HAP-1 (cell line): ENCODE measurements at places on chromosomes 6 and 20.

DNA sequence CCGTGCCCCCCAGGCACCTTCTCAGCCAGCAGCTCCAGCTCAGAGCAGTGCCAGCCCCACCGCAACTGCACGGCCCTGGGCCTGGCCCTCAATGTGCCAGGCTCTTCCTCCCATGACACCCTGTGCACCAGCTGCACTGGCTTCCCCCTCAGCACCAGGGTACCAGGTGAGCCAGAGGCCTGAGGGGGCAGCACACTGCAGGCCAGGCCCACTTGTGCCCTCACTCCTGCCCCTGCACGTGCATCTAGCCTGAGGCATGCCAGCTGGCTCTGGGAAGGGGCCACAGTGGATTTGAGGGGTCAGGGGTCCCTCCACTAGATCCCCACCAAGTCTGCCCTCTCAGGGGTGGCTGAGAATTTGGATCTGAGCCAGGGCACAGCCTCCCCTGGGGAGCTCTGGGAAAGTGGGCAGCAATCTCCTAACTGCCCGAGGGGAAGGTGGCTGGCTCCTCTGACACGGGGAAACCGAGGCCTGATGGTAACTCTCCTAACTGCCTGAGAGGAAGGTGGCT is 960 bp downstream of the TNFRSF6B start:
- peak; percentile 21 for DNase-seq

DNA sequence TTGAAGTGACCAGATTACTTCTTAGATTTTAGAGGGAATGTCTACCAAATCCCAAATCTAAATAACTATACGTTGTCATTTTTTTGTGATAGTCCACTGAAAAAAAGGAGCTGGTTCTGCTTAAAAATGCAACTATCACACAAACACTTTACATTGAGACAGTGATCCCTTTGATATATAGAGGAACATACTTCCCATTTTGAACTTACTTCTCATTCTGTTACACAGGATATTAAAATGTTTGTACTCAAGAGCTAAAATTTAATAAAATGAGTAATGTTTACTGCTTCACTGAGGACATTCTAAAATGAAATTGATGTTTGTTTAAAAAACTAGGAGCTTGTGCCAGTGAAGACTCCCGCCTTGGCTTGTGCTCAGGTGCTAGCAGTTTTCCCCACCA is 174.1 kb downstream of the CARMIL1 start:
- DNase-seq = no peak

- DNase-seq = no peak
Observed at GRCh38 chr6:77019081-77019480, 444.2 kb downstream of the HTR1B start.

DNA sequence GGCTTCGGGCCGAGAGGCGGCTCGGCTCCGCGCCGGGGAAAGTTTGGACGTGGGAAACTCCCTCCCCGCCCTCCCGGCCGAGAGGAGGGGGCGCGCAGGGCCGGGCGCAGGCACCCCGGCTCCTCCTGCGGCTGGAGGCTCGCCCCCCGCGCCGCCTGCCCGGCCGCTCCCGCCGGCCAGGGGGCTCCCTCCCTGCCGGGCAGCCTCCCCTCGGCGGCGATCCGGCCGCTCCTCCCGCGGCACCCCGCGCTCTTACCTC is 370 bp downstream of the CDH22 start:
- DNase-seq = no peak

DNA sequence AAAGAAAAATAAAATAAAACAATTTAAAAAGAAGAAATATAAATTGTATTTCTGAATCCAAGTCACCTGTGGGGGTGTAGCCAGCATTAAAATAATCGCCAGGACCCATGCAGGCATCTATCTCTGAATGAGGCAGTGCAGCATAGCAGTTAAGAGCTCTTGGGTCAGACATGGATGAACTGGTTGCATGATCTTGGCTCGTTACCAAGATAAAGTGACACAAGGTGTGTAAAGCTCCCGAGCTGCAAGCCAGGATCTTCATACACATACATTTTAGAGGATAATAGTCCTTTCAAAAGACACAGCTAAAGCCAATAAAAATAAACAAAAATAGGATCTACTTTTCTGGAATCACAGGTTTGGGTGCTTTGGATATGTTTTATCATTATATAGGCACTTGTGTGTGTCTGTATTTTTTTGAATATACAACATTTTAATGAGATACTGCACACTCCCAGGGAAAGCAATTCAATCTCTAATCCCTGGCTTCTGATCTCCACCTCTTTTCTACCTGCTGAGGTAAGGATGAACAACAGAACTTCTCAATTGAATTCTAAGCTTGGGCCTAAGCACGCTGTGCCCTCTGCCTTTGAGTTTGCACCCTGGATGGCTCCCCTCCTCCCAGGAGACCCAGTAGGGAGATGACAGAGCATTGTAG is 8.9 kb downstream of the TRIM10 start:
- DNase-seq = no peak

DNA sequence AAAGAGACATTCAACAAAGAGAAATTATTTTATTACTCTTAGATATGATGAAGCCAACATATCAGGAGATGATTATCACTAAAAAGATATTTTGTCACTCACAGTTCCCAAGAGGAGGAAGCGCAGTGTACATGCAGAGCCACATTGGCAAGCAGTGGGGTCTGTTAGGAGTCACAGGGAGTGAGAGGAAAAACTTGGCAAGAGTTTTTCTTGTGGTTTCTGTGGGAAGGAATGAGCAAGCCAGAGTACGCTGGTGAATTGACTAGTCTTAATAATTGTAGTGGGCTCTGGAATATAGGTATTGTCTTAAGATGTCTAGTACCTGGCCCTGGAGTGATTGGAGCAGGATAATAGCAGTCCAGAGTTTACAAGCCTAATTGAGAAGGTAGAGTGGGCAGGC is 1095.2 kb downstream of the GRIK2 start:
- no peak for DNase-seq

DNA sequence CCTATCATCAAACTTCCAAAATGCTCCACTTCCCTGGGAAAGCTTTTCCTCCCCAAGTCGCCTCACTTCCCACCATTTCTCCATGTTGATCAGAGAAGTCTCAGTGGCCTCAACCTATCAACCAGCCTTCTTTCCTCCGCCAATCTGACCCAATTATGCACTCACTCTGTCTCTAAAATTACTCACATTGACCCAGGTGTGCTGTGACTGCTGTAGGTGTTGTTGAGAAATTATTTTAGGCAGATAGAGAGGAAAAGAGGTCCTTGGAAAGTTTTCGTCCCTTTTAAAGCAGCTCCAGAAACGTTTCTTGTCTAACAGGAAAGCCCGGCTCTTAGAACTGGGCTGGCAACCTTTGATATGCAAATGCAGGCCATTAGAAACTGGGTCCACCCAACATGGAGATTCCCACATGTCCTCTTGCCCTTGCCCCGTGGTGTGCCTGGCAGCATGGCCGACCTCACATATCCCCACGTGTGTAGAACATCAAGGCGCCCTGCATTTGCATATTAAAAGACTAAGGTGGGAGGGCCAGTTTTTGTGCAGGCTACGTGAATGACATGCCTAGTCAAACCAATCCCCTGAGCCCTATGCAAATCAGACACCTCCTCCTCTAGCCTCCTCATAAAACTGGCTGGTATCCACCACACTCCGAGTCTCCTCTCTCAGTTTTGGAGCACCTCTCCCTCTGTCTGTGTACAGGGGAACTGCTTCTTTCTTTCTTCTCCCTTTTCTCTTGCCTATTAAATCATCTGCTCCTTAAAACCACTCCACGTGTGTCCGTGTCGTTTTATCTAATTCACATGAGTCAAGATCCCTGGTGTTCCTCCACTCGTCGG is 12.9 kb downstream of the IPCEF1 start:
- peak; percentile 94 for DNase-seq

DNA sequence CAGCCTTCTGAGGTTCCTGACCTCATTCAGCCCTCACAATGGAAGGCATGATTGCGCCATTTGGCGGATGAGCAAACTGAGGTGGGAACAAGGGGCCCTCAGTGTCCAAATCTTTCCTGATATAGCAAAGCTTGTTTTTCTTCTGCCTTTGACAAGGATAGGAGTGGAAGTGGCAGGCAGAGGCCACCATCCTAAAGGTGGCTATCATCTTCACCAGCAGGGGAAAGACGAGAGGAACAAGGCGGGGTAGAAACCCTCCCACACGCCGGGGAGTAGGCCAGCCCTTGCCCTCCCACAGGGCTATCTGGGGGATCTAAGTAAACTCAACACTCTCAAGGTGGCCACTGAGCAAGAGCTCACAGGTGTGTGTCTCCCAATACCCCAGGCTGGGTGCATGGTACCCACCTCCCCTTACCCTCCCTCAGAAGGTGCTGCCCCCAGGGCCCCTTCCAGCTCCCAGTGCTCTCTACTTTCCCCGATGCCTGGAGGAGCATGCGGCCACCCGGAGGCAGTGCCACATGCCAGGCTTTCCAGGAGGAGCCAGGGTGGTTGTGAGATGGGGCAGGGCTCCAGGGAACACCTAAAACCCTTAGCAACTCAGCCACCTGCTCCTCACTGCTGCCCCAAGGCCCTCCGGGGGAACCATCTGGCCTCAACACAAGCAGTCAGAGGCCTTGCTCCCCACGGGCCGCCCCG is 11.2 kb downstream of the SPDEF start:
- no peak for DNase-seq

GRCh38 chr20:12956303-12956702 is 52.5 kb upstream of the SPTLC3 start:
- DNase-seq = no peak

DNA sequence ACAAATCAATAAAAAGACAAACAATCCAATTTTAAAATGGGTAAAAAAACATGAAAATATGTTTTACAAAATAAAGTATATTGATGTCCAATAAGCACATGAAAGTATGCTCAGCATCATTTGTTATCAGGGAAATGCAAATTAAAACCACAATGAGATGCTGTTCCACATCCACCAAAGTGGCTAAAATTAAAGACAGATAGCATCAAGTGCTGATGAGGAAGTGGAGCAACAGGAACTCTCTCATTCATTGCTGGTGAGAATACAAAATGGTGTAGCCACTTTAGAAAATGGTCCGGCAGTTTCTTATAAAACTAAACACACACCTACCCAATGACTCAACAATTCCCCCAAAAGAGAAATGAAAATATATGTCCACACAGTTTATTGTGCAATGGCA is 42.3 kb upstream of the CST7 start:
- no peak for DNase-seq

DNA sequence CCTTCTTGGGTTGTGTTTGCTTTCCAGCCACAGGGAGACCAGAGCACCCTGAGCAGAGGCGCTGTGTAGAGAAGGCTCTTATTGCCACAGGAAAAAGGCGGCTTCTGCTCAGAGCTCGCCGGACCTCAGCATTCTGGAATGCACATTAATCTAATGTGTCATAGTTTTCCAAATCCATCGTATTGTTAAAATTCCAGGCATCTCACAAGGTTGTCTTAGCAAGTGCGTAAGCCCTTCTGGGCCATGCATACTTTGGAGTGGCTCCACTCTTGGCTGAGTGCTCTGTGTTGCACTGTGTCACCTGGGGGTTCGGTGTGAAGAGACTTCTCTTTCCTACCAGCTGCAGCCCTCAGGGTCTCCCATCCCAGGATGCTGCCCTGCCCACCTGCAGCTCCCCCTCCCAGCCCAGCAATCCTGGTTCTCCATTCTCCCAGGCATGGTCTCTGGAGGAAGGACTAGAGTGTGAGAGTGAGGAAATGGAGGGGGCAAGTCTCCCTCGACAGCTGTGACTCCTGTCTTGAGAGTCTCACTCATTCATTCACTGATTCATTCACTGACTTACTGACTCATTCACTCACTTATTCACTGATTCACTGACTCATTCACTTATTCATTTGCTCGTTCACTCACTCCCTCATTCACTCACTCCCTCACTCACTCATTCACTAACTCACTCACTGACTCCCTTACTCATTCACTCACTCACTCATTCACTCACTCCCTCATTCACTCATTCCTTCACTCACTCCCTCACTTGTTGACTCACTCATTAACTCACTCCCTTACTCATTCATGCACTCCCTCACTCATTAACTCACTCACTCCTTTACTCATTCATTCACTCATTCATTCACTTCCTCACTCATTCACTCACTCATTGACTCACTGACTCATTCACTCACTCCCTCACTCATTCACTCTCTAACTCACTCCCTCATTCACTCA is 83.7 kb upstream of the MPC1 start:
- no peak for DNase-seq

DNA sequence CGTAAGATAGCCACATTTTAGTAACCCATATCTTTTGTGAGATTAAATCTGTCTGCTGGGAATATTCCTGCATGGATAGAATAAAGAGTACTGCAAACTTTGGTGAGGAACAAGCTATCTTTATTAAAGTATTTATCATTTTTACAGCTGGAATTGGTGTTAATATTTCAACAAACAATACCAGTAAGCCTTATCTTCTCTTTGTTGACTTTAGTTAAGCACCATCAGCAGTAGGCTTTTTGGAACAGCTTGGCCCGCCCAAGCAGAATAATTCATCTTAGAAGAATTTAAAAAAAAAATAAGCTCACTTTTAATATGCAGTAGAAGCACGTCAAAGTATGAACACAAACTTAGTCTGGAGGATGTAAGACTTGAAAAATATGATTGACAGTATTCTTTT is 917.8 kb upstream of the ADGRB3 start:
- no peak for DNase-seq

- DNase-seq = no peak
Observed at GRCh38 chr6:111173341-111173740, 86.0 kb downstream of the SLC16A10 start.

DNA sequence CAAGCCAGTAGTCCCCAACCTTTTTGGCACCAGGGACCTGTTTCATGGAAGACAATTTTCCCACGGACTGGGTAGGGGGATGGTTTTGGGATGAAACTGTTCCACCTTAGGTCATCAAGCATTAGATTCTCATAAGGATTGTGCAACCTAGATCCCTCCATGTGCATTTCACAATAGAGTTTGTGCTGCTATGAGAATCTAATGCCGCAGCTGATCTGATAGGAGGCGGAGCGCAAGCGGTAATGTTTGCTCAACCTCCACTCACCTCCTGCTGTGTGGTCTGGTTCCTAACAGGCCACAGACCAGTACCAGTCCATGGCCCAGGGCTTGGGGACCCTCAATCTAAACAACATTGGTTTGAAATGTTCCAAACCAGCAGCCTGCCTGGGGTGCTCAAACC is 137.0 kb upstream of the STXBP5 start:
- no peak for DNase-seq

DNA sequence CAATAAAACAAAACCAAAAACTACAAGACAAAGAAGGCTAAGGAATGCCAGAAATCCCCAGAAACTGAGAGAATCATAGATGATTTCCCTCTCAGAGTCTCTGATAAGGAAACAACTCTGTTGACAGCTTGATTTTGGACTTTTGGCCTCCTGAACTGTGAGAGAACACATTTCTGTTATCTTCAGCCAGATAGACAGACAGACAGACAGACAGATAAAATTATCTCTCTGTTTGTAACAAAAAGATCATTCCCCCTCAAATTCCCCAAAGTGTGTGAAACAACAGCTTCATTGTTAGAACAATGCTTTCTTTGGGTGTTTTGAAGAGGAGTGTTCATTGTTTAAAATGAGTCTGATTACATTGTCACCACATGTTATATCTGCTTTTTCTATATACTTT is 148.2 kb downstream of the BCKDHB start:
- DNase-seq = no peak
